Stimulated activated CD4-positive, alpha-beta T cell treated with anti-CD3 and anti-CD28 coated beads, TNF-alpha, amount 100 ng/mL, for 1 hour (primary cell): ENCODE measurements at places on chromosomes 6 and 20.

GRCh38 chr20:53943522-53944291, 126.7 kb downstream of the BCAS1 start:
- DNase-seq, result no peak

- DNase-seq, result no peak
Observed at GRCh38 chr6:129448965-129449364, 261.0 kb downstream of the ARHGAP18 start.

- no peak for DNase-seq
Observed at GRCh38 chr6:80637312-80637711, 530.8 kb downstream of the BCKDHB start.

GRCh38 chr6:147906361-147906760, 397.9 kb downstream of the SAMD5 start:
- DNase-seq, result no peak

DNA sequence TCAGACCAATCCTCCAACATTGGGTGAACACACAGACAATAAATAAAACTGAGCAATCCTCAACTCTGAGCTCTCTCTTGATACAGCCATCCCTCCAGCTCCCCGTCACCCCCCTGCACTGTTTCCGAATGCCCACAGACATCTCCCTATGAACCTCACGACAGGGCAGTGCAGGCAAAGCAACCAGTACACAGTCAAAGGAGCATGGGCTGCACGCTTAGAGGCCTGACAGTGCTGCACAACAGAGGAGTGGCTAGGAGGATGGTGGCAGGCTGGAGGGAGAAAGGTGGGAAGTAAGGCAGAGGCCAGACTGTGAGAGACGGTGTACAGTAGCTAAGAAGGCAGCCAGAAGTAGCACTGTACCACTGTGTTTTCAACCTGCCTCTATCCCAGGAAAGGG, 24.0 kb downstream of the FYN start:
- DNase-seq, result no peak

DNA sequence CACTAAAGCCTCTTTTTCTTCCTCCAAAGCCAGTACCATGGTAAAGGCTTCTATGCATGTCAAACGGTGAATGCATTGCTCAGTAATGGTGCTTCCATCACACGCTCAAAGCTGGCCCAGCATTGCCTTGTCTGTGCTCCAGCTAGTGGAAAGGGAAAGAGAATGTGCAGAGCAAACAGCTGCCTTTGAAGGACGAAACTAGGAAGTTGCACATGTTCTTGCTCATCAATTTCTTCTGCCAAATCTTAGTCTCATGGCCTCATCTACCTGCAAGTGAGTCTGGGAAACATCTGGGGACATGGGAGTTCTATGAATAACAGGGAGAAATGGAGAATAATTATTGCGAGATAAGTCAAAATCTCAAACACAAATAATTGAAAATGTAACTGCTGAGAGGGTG, 216.5 kb upstream of the SSTR4 start:
- DNase-seq, result no peak

GRCh38 chr6:11358904-11359830, 126.7 kb upstream of the NEDD9 start:
- no peak for DNase-seq

- DNase-seq, result no peak
Observed at GRCh38 chr6:119552021-119552420, 202.5 kb upstream of the MAN1A1 start.

DNA sequence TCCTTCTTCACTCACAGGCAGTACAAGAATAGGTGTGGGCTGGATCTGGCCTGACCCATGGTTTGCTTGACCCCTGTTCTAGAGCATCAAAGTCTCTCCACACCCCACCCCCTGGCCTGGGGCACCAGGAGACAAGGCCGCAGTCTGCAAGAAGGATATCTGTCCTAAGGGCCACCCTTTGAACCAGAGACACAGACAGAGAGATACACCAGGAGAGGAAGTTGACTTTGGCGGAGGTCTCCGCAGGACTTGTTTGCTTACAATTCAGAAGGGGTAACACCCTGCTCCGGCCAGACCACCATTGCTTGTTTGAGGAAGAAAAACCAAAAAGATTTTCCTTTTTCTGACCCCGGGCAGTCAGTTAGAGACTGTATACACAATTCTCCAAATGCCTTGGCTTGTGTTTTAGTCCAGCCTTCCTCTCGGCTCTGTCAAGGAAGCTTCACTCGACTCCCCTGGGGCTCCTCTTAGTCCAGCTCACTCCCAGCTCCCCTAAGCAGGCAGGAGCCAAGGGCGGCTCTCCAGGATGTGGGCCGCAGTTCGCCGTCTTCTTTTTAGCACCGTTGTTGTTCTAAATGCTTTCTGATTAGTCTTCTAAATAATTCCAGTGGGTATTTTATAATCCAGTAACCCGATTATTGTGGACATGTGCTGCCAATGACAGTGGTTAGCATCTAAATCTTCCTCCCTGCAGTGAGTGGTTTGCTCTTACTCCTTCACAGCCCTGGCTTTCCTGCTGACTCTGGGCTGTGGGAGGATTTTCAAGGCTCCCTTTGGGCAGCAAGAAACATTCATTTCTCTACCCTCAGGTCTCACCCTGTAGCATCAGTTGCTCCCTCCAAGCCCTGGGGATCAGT, 58.6 kb upstream of the MRPS10 start:
- DNase-seq, result no peak

DNA sequence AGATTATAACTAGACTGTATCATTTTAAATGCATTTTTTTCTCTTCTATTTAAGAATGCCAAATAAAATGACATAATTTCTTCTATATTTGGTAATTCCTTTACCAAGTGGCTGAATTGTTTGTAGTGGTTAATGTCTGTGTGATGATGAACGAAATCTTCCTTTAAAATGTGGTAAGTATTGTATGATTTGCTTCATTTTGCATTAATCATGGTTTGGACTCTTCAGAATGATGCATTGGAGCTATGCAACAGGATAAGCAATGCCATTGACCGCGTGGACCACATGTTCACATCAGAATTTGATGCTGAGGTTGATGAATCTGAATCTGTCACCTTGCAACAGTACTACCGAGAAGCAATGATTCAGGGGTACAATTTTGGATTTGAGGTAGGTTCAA, 99.6 kb downstream of the MAP3K4 start:
- no peak for DNase-seq
